ENCODE measurements at places on chromosomes 2 and 18. TPM values are rescaled to one million over a fixed set of nuclear protein-coding genes. Genes with fewer than 3 reads are reported as not detected.

DNA sequence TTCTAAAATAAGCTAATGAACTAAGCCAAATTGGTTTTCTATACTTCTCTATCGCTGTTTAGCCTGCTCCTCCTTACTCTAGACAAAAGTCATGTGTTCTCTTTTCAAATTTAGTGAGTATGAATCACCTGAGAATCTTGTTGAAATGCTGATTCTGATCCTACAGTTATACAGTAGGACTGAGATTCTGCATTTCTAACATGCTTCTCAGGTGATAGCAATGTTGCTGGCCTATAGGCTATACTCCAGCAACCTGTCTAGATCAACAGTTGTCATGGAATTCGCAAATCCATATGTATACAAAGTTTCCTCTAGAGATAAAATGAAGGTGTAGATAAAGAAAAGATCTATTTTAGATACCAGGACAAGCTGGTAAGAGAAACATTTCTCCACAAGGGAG, 62.9 kb downstream of the MEMO1 start:
- DNase-seq: no peak

DNA sequence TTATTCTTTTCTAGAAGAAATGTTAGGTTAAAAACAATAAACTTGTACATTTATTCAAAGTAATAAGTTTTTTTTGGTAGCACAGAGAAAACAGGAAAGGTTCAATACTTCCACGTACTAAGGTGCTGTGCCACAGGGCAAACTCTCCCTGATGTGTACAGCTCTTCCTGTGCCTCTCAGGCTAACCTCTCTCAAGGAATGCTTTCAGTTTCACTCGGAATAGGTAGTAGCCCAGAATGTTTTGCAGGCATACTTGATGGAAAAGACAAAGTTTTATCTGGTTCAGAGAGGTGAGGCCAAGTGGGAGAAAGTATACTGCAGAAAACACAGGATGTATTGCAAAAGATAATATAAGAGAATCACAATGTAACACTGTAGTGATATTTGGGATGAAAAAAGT, 171.0 kb upstream of the ZFP36L2 start:
- DNase-seq: no peak

- DNase-seq: no peak
Observed at GRCh38 chr18:80198391-80198790, 48.9 kb downstream of the PARD6G start.

DNA sequence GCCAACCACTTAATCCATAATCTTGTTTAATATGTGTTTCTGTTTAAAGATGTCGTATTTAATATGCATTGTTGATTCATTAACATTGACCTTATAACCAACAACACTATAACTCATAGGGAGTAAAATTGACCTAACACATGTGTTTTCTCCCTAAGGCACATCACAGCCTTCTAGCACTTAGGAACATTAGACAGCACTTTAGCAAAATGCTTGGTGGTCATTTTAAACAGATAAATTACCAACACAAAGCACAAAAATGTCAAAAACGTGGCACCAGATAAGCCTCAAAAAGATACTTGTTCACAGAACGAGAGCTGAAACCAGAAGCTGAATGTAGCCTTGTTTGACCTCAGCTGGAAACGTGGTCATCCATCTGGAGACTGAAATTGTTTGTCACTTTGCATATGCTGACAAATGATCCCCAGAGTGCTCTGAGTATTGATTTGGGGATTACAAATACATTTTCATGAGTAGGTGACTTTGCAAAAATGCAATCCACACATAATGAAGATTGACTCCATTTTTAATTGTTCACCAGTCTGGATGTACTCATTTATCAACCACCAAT, 139.2 kb downstream of the CCDC102B start:
- DNase-seq: no peak

Gene CD207
- not detected for total RNA-seq

DNA sequence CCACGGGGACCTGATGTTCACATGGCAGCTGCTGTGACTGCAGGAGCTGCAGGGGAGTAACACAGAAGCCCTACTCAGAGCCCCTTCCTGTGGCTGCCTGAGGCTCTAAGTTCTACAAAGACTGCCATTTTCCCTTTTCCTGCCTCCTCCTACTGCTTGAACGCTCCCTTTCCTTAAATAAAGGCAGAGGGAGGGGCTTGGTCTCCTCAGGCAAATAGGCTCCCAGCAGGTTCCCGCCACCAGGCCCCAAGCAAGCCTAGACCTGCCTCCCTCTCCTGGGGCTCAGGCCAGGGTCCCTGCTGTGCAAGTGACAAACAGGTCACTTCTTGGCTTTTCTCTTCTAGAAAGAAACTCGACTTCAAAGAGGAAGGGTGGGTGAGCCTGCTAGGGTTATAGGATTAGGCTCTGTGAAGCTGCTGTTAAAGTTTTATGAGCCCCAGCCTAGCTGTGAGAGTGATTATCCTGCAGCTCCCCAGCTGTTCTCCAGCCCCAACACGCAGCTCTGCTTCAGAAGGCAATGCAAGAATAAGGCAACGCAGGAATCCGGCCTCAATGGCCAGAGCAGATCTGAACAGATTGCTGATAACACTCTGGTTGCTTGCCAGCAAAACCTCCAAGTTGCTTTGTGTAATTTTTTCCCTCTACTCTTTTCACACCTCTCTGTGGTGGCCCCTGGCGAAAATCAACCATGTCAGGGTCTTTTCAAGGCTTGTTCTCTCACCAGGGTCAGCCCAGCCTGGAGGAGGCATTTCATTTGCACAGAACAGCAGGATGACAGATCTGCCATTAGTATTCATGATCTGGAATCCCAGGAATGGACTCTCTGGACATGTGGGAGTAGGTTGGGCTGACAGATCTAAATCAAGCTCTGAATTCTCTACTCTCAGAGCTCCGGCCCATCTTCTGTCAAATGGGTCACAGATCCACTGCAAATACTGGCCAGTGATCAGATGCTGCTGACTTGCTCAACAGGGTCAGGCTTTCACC, 71.3 kb downstream of the MRO start:
- no peak for DNase-seq

Gene AMER3
- not detected for total RNA-seq

GRCh38 chr2:71101656-71102055, 28.4 kb downstream of the MCEE start:
- peak; percentile 70 for DNase-seq

Gene CLK1
- 21.1 TPM for total RNA-seq

Gene GKN1
- total RNA-seq: not detected

Gene FAP
- total RNA-seq: 3.3 TPM

DNA sequence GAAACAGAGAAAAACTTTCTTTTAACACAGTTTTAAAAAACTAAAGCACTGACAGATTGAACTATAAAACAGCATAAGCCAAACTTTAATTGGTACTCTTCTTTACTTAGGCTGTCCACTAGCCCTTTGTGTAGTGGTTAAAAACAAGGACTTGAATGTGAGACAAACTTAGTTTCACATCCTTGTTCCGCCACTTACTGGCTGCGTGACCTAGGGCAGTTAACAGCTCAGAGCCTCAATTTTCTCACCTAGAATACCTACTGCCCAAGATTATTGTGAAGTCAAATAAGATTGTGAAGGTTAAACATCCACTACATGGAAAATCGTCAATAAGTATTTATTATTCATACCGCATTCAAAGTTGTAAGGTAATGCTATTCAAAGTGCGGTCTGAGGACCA, 2.0 kb downstream of the WDR35 start:
- no peak for DNase-seq

DNA sequence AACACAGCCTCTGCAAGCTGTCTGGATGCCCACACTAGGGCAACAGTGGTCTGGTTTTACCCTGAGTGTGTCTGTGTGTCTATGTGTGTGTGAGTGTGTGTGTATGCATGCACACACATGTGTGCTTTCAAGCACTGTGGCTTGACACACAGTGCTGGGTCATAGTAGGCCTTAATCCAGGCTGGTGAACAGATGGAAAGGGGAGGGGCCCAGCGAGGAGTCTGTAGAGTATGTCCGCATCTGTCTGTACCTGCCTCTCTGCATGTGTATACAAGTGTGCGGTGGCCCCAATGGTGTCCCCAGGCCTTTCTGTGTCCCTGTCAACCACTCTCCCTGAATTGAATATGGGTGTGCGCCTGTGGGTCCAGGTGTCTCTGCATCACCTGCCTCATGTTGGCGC, 9.3 kb upstream of the KCNIP3 start:
- no peak for DNase-seq

GRCh38 chr2:190603374-190603773, 45.5 kb upstream of the NAB1 start:
- DNase-seq: no peak

GRCh38 chr2:113922335-113922734, 32.4 kb downstream of the ACTR3 start:
- no peak for DNase-seq

DNA sequence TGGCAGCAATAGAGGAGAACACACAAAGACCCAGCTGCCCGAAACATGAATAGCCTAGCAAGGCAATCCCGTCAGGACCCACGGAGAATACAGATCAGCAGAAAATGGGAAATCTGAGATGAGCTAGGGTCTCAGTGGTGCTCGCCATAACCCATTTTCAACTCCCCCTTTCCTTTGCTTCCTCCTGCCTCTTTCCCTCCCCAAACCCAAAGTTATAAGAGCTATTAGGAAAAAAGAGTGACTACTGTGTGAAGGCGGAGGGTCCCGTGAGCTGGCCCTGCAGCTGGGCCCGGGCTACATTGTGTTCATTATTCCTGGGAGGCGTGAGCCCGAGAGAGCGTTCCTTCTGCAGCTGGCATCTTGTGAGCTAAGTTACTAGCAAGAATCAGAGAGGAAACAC, 118.4 kb downstream of the PID1 start:
- no peak for DNase-seq

Gene CAVIN2
- total RNA-seq: 1.9 TPM

GRCh38 chr2:106261871-106262321, 67.8 kb upstream of the UXS1 start:
- DNase-seq: no peak

DNA sequence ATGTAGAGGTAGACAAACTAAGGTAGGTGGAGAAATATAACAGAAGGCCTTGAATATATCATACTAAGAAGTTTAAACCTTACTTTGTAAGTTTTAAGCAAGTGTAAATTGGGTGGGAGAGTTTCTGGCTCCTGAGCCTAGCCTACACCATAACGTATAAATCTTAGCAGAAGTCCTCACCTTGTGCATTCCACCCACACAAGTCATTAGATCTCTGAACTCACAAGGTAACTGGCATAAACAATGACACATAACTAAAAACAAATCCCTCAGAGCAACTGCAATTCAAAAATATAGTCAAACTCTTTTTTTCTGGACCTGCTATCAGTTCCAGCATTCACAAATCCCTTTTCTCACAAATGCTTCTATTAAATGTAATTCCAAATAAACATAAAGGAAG, 9.4 kb downstream of the REV1 start:
- no peak for DNase-seq

GRCh38 chr18:55559739-55560138, 28.3 kb downstream of the TCF4 start:
- no peak for DNase-seq

- no peak for DNase-seq
Observed at GRCh38 chr2:190794377-190794776, 86.2 kb upstream of the GLS start.

DNA sequence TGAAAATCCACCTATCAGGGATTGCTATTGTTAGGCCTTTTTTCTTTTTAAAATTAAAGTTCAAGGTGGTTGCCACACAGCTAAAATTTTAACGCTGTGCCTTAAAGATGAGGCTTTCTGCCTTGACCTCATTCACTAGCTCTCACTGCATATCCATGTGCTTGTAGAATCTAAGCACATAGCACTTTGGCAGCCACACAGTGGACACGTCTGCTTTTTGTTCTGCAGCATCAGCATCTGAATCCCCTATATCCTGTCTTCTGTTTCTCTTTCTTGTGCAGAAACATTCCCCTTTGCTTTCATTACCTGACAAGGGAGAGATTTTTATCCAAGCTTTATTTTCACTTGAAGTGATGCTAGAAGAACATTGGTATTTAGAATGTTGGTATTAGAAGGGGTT, 38.1 kb downstream of the RALB start:
- DNase-seq: no peak

GRCh38 chr2:113370478-113371091, 66.9 kb upstream of the ZNG1B start:
- peak; percentile 74 for DNase-seq

DNA sequence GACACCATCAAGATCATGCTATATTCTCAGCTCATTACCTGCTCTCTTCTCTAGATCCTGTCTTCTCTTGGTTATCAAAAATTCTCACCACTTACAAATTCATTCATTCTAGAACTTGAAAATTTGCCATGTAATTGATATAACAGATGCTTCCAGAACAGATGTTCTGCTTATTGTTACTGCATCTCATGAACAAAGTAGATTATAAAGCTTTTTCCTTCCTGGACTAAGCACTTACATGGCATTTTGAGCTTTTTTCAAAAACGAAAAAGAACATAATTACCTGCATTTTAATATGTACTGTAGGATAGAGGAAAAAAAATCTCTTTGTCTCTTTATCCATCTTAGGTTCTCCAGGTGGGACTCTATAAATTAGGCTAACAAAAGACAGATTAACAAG, 79.6 kb upstream of the CREB1 start:
- no peak for DNase-seq

Gene UPP2
- total RNA-seq: not detected

- DNase-seq: no peak
Observed at GRCh38 chr2:199219551-199219950, 238.2 kb downstream of the SATB2 start.
